ENCODE measurements at places on chromosomes 3 and 15. TPM values are rescaled to one million over a fixed set of nuclear protein-coding genes. Genes with fewer than 3 reads are reported as not detected.

CYP1A2 gene
- not detected for total RNA-seq

POPDC2 gene
- 0.43 TPM for total RNA-seq

ANKUB1 gene
- not detected for total RNA-seq

TMEM45A gene
- total RNA-seq: 4.6 TPM

ARPP21 gene
- total RNA-seq: not detected

SERPINI2 gene
- not detected for total RNA-seq
